ENCODE measurements at places on chromosomes 2 and 18. TPM values are rescaled to one million over a fixed set of nuclear protein-coding genes. Genes with fewer than 3 reads are reported as not detected.

DNA sequence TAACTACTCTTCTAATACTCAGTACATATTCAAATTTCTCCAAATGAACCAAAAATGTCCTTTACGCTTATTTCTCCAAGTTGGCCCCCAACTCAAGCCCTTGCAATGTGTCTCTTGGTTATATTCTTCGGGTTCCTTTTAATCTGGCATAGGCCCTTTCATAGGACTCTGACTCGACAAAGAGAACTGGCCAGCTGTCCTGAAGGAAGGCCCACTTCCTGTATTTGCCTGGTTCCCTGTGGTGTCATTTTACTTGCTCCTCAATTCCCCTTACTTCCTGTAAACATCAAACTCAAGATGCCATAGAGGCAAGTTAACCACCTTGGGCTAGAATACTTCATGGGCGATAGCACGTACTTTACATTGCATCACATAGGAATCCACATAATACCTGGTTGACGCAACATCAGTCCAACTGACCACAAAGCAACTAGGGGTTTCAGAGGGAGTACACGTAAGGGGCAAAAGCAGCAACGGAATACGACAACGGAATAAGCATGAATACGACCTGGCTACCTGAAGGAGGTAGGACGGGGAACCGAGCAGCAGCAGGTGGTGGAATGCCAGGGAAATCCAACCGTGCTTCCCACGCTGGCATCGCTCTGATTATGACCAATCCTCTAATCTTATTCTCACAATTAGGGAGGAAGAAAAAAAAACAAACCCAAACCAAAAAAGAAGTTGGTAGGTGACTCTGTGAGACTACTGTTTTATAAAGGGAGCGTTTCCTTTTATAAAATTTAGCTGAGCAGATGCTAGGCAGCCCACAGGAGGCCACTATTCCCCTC is 823 bp upstream of the GORASP2 start:
- DNase-seq, result no peak

GRCh38 chr2:147521936-147522335 is 322.9 kb upstream of the ACVR2A start:
- no peak for DNase-seq

- DNase-seq, result no peak
Measured at GRCh38 chr2:62803961-62804360, 98.4 kb downstream of the EHBP1 start.

GRCh38 chr2:134482131-134482723 is 228.4 kb downstream of the MGAT5 start:
- no peak for DNase-seq

- DNase-seq, result no peak
Measured at GRCh38 chr2:147003081-147003480, 841.7 kb upstream of the ACVR2A start.

TUBB8B gene
- polyA plus RNA-seq, result not detected

POTEC gene
- polyA plus RNA-seq, result not detected

SERPINE2 gene
- polyA plus RNA-seq, result 73.3 TPM

DNA sequence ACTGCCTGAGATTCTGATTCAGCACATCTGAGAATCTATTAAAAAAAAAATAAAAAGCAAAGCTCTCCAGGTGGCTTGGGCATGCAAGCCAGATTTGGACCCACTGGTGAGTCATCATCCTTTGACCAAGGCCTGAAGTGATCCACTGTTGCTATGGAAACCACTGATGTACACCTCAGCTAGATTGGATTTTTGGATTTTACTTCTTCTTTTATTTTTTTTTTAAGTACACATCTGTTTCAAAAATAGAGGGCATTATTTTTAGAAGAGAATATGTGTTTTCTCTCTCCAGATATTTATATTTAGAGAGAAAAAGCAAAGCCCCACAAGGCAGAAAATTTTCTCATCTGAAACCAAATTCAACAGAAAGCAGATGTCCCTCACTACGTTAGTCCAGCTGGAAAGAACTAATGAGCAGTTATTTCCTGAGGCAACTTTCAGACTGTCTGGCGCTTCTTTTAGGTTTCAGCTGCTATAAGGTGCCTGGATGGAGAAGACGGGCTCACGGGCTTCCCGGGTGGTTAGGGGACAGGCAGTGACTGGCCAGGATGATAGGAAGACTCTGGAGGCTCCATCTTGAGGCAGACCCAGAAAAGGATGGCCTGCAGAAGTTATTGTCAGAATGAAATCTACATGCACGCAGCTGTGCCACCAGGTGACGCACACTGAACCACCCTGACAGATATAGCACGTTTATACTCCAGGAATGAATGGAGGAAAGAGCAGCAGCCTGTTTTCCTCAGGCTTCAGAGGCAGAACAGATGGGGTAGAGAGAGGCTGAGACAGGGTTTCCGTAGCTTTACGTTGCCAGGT is 50.5 kb downstream of the MRPL35 start:
- peak; percentile 72 for DNase-seq

EFEMP1 gene
- polyA plus RNA-seq, result 29.9 TPM

DNA sequence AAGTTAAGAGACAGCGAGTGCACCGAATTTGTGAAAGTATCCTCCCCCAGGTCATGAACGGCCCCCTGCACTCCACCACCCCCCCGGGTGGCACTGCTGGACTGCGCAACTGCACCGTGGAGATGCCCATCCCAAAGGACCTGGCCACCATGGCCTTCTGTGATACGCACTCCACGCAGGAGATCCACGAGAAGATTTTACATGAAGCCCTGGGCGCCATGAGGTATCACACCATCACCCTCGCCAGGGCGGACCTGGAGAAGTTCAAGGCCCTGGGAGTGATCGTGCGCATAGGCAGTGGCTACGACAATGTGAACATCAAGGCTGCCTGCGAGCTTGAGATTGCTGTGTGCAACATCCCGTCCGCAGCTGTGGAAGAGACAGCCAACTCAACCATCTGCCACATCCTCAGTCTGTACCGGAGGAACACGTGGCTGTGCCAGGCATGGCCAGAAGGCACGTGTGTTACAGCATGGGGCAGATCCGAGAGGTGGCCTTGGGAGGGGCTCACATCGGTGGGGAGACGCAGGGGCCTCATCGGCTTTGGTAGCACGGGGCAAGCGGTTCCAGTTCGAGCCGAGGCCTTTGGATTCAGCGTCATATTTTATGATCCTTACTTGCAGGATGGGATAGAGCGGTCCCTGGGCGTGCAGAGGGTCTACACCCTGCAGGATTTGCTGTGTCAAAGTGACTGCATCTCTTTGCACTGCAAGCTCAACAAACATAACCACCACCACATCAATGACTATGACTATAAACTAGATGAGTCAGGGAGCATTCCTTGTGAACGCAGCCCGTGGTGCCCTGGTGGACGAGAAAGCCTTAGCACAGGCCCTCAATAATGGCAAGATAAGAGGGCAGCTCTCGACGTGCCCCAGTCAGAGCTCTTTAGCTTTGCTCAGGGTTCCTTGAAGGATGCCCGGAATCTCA is 290.8 kb upstream of the MC4R start:
- no peak for DNase-seq

DNA sequence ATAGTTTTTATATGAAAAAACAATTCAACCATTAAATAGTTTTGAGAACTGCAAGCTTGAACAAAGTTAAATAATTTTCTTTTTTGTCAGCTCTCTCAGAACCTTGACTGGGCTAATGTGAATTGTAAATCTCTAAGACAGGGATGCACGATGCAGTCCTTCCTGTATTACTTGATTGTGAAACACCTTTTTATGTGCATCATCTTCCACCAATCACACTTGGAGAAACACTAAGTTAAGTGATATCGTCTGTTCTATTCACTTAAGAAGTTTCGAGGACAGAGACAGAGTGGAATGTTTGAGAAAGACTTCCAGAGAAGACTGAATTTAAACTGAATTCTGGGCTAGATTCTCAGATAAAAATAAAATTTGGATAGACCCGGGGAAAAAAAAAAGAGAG is 238.2 kb downstream of the MREG start:
- DNase-seq, result no peak

GRCh38 chr18:32637226-32637625 is 135.6 kb downstream of the KLHL14 start:
- no peak for DNase-seq

- DNase-seq, result peak; percentile 4
Measured at GRCh38 chr2:48946449-48947048, 191.0 kb upstream of the LHCGR start.

DNA sequence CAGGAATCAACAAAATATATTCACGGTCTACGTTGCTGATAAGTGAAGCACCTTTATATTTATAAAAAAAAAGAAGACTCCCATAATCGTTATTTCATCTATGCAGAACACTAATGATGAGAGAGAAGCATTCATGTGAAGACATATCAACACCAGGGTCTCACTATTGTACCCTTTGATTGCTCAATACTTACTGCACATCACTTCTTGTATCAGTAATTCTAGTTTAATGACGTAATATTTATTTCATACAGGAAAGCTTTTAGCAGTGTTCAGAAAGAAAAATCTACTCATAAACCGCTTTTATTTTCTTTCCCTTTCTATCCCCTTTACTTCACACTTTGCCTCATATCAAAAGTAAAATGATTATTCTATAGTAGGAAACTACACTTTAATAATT is 30.7 kb downstream of the CCDC141 start:
- no peak for DNase-seq

DNA sequence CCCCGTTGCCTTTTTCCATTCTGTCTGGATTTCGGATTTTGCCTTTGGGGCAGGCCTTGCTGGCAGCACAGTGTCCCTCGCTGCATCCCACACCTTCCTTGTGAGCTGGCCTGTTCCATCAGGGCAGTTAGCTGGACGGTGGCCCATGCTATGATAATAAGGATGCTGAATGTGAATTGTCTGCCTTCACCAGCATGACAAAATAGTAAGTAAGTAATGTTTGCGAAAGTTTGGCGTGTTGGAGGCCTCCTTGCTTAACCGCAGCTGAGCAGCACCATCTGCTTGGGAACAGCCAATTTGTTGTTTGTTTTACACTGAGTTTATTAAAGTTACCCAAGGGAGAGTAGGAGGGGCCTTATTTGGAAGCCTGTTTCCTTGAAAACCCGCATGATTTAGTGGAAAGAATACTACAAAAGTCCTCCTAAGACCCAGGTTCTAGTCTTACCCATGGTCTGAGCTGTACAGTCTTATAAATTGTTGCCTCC is 469.7 kb upstream of the FANCL start:
- DNase-seq, result peak; percentile 11

PUS10 gene
- 4.1 TPM for polyA plus RNA-seq

DNA sequence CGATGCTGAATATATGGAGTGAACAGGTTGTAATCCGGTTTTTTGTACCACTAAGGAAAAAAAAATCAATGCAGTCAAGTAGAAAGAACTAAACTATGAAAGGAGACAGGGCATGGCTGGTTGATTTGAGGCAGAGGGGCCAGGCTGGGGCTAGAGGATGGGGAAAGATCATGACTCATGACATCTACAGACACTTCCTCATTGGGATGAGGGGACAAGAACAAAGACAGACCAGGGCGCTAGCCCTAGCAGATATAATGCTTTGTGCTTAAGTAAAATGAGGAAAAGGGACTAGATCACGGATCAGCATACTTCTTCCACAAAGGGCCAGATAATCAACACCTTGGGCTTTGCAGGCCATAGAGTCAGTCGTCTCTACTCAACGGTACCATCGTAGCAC is 55.8 kb downstream of the ST6GAL2 start:
- DNase-seq, result no peak

KANSL1L gene
- polyA plus RNA-seq, result 21.4 TPM

ZNF892 gene
- polyA plus RNA-seq, result 2.0 TPM

DNA sequence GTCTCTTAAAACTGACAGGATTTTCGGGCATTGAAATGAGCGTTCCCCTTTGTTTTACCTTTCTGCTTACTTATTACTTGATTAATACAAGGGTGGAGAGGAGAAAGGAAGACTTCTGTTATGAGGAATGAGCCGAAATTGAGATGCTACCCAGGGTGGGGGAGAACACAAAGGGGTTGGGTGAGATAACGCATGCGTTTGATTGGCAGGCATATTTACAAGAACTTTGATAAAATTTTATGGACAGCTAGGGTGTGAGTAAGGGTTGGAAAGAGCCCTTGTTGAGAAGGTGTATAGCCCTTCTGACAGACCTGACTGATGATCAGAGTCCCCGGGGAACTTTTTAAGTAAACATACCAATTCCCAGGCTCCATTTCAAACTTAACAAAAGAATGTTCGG is 1.8 kb downstream of the RNF138 start:
- DNase-seq, result no peak

DNA sequence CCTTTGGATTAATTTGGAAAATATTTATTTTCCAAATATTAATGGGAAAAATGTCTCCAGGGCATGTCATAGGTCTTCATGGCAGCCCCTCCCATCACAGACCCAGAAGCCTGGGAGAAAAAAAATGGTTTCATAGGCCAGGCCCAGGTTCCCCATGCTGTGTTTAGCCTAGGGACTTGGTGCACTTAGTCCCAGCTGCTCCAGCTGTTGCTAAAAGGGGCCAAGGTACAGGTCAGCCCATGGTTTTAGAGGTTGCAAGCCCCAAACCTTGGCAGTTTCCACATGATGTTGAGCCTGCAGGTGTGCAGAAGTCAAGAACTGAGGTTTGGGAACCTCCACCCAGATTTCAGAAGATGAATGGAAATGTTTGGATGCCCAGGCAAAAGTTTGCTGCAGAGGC is 309.6 kb downstream of the SOCS6 start:
- DNase-seq, result no peak

MROH2A gene
- polyA plus RNA-seq, result not detected
